ENCODE measurements at places on chromosomes 13 and 19.

- no peak for DNase-seq
Observed at GRCh38 chr19:3844596-3844995, 24.2 kb downstream of the ZFR2 start.

GRCh38 chr19:35144600-35145436 is 1.8 kb downstream of the FXYD7 start:
- peak; percentile 54 for DNase-seq

GRCh38 chr13:103130681-103131210 is 64.5 kb upstream of the SLC10A2 start:
- DNase-seq: peak; percentile 93

DNA sequence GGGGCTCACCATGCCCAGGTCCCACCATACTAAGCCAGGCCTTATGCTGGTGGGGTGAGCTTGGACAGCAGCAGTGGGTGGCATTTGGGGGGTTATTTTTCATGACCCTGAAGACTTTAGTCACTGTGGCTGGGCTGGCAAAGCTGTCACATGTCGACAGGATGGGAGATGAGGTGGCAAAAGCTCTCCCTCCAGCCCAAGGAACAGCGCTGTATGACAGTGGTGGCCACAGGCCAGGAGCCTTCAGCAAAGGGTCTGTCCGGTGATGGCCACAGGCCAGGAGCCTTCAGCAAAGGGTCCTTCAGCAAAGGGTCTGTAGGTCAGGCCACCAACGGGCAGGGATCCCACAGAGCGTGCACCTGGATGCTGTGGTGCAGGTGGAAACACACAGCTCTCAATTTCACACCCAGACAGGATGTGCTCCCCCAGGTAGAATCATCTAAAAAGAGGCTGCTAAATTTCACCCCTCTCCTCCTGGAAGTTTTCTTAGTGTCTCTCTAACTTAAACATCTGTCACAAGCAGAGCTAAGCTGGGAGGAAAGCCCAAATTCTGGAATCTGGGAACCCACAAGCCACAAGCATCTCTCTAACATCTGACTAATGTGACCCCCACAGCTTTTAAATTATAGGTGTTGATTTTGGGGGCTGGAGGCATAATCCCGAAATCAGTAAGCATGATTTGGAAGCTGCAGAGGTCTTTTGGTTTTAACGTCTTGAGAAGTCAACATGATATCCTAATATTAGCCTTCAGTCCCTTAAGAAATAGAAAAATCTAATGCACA is 23.0 kb downstream of the COL4A1 start:
- no peak for DNase-seq

DNA sequence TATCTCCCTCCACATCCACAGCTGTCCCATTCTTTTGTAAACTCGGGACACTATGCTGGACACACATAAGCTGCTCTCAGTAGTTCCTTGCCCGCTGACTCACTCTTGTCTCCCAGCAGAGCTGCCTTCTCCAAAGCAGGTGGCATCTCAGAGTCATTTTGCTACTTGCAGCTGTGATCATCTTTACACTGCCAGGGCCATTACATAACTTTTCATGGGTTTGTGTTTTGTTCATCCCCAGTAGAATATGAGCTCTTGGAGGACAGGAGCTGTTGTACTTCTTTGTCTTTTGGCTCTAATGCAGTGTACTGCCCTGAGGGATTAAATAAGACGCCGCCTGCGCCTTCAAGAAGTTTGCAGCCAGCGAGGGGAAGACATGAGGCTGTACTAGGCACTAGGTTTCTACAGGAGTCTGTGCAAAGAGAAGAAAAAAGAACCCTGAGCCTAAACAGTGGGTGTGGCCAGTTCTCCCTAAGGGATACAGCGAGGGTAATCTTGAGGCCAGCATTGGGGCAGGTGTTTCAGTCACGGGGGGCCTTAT is 40.8 kb upstream of the GPR183 start:
- DNase-seq: no peak

DNA sequence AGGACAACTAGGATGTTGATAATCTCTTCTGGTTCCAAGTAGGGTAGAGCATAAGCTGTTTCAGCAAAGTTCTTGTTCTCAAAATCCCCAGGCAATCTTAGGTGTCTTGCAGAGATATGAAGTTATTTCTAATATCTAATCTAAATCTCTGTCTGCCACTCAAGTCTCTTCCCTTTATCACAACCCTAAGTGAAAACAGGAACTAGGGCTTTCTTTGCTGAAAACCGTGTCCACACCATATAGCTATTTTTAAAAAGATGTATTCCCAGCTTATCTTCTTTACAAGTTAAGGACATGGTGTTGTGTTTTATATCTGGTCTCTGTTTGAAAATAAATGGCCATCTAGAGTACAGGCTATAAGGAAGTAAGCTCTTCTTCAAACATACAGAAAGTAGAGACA is 11.3 kb upstream of the RNASEH2B start:
- DNase-seq: no peak

DNA sequence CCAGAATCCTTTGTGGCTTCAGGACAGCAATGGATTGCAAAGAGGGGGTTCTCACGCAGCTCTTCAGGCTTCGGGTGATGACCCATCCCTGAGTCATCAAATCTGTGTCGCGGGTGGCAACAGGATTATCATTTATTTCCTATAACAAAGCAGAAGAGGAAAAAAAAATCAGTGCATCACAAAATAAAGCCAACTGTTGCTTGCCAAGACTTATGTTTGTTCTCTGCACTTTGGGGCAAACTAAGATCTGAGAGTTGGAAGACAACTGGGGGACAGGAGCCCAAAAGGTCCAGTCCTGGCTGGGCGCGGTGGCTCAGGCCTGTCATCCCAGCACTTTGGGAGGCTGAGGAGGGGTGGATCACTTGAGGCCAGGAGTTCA is 6.4 kb downstream of the GNA15 start:
- no peak for DNase-seq

- DNase-seq: no peak
Observed at GRCh38 chr13:46795321-46795720, 1.6 kb downstream of the ESD start.

GRCh38 chr19:4061178-4061682 is 5.5 kb downstream of the ZBTB7A start:
- peak; percentile 42 for DNase-seq
